GM12878 (cell line): ENCODE measurements at places on chromosomes 6 and 20. TPM values are rescaled to one million over a fixed set of nuclear protein-coding genes. Genes with fewer than 3 reads are reported as not detected.

GRCh38 chr20:38790200-38791053 lies 15.1 kb upstream of the PPP1R16B start:
- DNase-seq: no peak

DNA sequence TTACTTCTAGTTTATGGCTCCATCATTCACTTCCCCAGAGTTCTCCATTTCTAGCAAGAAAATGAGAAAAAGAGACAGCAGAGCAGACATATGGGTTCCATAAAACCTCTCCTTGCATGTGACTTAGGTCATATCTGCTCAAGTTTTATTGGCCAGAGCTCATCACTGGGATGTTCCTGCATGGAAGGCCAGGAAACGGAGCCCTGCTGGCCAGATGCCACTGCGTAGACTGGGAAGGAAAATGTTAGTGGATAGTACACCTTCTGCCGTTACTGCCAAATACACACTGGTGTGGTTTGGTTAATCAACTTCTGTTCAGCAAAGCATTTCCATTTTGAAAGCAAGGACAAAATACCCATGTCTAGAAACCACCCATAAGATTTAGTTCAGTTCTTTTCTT lies 220.6 kb upstream of the TSHZ2 start:
- no peak for DNase-seq

DNA sequence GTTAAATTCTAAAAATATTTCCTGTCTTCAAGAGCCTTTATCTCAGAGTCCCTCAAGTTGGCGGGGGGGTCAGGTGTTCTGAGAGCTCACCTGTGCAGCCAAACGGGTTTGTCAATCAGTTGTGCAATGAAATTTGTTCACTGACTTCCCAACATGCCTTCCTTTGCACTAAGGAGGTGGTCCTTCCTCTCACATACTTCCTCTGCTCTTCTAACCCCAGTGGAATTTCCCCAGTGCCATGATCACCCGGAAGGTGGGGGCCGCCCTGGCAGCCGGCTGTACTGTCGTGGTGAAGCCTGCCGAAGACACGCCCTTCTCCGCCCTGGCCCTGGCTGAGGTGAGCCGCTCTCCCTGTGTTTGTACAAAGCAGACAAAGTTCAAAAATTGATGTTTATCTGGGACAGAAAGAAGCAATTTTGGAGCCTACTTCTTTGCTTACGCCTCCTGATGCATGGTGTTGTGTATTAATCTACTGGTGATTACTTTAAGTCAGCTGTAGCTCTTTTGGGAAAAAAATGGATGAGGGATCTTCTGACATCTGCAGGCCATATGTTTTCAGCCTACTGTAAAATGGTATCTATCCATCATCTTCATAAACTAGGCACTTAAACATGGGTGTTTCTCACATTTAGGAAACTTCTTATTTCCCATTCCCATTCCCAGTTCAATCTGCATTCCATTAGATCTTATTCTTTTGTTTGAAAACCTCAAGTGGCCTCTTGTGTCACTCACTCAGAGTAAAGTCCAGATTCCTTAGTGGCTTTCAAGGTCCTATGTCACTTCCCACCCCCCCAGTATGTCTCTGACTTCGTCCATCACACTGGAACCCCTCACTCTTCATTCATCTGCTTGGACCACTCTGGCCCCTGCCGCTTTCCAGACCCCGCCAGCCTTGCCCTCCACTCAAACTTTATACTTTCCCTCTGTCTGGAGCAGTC lies 10.1 kb downstream of the ALDH5A1 start:
- DNase-seq: no peak

DNA sequence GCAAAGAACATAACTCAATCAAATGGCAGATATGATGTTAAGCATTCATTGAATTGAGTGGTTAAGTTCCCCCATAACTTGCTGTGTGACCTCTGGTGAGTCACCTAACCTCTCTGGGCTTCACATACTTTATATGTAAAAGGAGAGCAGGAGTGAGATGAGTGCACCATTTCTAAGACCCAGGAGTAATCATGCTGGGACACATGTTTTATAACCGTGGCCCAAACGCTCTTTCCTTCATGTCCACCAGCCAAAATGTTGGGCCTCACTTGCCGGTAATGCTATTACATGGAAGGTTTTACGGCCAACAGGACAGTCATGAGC lies 40.3 kb upstream of the CCDC167 start:
- DNase-seq: no peak

DNA sequence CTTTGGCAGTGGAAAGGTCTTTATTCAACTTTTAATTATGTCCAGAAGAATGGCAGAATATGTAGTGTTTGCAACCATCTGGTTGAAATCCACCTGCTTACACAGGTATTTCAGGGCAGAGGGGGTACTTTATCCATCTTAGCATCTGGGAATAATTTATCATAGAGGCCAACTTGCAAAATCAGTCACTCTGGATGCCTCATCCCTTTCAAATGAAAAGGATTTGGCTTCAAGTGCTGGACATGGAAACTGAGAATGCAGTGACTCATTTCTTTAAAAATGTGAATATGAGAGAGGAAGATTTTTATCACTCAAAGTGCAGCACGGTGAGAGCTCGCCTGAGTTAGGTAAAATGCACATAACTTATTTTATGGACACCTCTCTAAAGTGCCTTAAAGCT lies 758.3 kb downstream of the KIF16B start:
- no peak for DNase-seq

Gene MYT1
- polyA plus RNA-seq: 0.15 TPM in 1 of 2 replicates, not detected in the other
